Brain microvascular endothelial cell (primary cell): ENCODE measurements at places on chromosomes 3 and 15.

- DNase-seq, result no peak
Observed at GRCh38 chr3:124455891-124456290, 274.4 kb upstream of the UMPS start.

- no peak for DNase-seq
Observed at GRCh38 chr15:57494581-57494980, 97.1 kb upstream of the MYZAP start.

- DNase-seq, result no peak
Observed at GRCh38 chr3:2774481-2775249, 335.5 kb downstream of the IL5RA start.

DNA sequence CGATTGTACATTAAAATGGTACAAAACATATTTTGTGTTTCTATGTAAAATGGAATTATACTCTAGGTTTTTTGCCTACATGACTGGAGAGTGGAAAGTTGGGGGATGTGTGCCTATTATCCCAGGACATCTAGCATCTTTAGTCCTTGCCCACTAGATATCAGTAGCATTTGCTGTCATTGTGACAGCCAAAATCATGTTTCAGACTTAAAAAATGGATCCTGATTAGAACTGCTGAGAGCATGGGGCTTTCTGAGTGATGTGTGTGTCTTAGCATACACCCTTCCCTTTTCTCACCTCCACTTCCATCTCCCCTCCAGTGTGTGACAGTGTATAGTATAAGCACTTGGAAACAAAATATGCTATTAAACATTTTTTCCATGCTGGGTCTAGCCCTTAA, 13.3 kb downstream of the ARMC8 start:
- DNase-seq, result no peak

- DNase-seq, result no peak
Observed at GRCh38 chr3:167989999-167990398, 105.7 kb downstream of the GOLIM4 start.

- DNase-seq, result no peak
Observed at GRCh38 chr3:72238010-72238691, 453.2 kb upstream of the PROK2 start.

- peak; percentile 56 for DNase-seq
Observed at GRCh38 chr3:11610044-11610671, 33.6 kb downstream of the VGLL4 start.

GRCh38 chr3:185656321-185656840, 70.3 kb downstream of the SENP2 start:
- DNase-seq, result peak; percentile 98

DNA sequence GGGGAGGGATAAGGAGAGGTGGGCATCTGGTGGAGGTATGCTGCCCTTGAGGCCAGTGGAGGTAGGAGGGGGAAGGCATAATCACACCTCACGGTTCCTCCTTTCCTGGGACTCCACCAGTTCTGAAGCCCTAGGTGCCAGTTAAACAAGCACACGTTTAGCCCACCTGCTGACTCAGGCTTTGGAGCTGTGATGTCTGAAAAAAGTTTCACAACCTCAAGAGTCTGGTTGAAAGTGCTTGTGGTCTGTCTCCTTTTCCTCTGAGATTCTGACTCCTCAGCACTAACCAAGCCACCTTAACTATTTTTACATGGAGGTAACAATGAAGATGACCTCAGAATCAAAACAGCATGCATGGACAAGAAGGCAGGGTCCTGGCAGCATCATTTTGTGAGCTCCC, 23.0 kb downstream of the HPS3 start:
- DNase-seq, result peak; percentile 59

DNA sequence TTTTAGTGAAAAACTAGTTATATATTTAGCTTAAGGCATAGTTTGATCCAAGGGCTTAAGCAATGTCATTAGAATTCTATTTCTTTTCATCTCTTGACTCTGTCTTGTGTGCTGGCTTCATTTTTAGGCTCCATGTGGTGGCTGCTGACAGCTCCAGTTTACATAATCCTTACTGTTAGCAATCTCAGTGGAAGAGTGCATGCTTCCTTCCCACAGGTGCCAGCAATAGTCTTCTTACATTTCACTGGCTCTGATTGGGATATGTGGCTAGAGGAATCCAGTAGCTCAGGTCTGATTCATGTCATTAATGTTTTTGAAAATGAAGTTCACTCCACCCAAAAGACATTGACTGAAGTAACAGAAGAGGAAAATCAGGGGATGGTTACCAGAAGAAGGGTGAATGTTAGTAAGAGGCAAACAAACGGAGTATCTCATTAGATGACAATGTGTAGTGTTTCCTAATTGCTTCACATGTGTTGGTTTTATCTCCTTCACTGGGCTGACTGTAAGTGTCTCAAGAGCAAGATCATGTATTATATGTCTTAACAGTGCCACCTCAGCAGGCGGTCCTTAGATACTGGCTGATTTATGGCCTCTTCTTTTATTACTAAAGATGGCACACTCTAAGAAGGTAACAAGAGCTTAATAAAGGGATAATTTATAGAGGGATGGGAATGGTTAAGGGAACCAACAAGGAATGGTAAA, 25.6 kb upstream of the TCF12 start:
- DNase-seq, result no peak

DNA sequence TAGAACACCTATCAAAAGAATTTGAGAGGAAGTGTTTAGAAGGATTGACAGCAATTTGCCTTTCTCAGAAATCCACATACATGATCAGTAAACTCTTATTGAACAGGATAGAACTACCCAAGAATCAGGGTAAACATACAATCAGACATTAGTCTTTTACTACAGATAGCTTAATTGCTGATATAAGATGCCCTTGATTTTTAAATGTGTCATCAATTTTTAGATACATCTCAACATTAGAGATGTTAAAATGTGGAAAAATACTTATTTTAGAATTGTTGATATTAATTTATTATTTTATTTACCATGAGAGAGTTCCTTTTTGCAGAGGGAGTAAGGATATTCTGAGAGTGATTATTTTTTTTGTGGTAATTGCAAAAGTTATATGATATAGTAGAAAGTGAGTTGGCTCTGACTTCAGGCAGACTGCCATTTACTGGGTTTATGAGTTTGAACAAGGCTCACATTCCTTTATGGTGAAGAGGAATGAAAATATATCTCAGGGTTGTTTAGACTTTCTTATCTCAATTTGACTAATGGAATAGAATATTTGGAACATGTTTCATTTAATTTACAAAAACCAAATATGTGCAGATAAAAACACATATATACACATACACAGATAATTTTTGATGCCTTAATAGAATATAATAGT, 302.8 kb upstream of the GOLIM4 start:
- DNase-seq, result peak; percentile 71

- DNase-seq, result no peak
Observed at GRCh38 chr15:27222479-27222878, 251.5 kb downstream of the GABRG3 start.

GRCh38 chr3:67109651-67110204, 111.6 kb downstream of the KBTBD8 start:
- peak; percentile 75 for DNase-seq
